Activated CD4-positive, alpha-beta T cell treated with anti-CD3 and anti-CD28 coated beads, Interleukin-2, amount 10 ng/mL, durations not matched to agents 7 days and 5 days (primary cell): ENCODE measurements at places on chromosomes 11 and 22. TPM values are rescaled to one million over a fixed set of nuclear protein-coding genes. Genes with fewer than 3 reads are reported as not detected.

DNA sequence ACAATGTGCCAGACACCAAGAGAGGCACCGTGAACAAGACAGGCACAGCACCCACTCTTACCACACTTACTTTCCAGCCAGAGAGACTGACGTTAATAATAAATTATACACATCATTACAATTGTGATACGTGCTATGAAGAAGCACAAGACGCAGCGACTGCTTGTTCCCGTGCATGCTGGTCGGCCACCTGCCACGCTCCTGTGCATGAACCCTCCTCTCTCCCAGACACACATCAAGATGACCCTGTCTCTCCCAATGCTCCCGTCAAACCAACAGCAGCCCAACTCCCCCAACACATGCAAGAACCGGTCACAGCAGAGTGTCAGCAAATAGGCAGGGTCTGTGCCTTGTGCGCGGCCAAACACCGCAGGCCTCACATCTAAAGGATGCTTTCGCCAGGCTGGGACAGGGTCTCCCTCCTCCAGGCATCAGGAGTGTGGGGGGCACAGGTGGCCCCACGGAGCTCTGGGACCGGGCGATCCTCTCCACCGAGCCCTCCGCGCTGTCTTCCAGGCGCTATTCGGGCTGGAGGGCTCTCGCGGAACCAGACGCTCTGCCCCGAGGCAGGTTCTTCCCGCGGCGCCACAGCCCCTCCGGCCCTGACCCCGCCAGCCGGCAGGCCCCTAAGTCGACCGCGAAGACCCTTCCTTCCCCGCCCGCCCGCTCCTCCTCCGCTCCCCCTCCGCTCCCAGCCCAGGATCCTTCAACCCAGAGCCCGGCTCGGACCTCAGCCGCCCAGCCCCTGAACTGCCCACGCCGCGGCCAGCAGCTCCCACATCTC lies 533 bp downstream of the SERGEF start:
- peak overlapping the region; percentile 98 for H3K27ac ChIP-seq
- peak; percentile 23 for DNase-seq
- H3K4me1 ChIP-seq = peaks cover 33% of the 10 kb centered on the region

DNA sequence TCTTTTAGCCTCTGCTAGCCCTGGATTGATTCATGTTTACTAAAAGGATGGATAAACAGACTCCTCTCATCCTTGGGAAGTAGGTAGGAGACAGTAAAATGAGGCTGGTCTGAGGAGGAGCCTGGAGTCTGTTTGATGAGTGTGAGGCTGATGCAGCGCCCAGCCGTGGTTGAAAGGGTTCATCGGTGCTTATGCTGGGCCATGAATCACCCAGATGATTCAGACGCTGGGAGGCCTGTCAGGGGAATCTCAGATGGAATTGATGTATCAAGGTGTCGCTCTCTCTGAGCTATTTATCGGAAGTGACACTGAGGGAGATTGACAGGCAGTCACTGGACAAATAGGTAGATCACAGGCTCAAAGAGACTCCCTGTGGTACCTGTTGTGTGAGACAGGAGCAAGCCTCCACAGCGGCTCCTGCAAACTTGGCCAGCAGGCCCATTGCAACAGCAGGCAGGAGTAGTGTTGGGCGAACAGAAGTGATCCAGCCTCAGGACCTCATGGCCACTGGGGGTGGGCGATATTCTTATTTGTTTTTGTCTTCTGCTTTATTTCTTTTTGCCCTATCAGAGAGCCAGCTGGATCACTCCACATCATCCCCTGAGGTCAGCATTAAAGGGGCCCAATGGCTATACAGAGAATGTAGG lies 109.9 kb upstream of the CADM1 start:
- H3K27ac ChIP-seq = no peak overlapping the region
- H3K27me3 ChIP-seq = no peaks in the 10 kb centered on the region
- no peaks in the 10 kb centered on the region for H3K36me3 ChIP-seq
- DNase-seq = no peak
- H3K4me1 ChIP-seq = no peaks in the 10 kb centered on the region

DNA sequence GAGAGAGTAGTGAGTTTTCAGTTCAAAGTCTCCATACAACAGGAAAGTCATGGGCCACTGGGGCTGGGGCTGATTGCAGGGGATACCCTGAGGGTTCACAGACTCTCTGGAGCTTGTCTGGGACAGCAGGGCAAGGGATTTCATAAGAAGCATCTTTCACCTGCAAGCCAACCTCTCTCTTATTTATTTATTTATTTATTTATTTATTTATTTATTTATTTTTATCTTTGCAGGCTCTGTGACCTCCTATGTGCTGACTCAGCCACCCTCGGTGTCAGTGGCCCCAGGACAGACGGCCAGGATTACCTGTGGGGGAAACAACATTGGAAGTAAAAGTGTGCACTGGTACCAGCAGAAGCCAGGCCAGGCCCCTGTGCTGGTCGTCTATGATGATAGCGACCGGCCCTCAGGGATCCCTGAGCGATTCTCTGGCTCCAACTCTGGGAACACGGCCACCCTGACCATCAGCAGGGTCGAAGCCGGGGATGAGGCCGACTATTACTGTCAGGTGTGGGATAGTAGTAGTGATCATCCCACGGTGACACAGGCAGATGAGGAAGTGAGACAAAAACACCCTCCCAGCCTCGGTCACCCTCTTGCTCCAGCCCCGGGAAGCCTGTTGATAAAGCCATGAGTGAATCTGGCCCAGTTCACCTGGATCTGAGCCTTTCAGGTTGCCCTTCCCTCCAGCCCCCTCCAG lies 68.4 kb downstream of the GGTLC2 start:
- H3K4me3 ChIP-seq = no peak overlapping the region
- peaks cover 2% of the 10 kb centered on the region for H3K27me3 ChIP-seq
- no peak overlapping the region for H3K27ac ChIP-seq
- peaks cover 4% of the 10 kb centered on the region for H3K4me1 ChIP-seq

MRGPRF gene
- not detected for total RNA-seq

- no peaks in the 10 kb centered on the region for H3K27me3 ChIP-seq
- H3K4me1 ChIP-seq = no peaks in the 10 kb centered on the region
- H3K4me3 ChIP-seq = no peak overlapping the region
- H3K27ac ChIP-seq = no peak overlapping the region
- peaks cover 53% of the 10 kb centered on the region for H3K36me3 ChIP-seq
These were observed 70.1 kb downstream of the C2CD3 start for GRCh38 chr11:74100735-74101134.

GRCh38 chr11:44622721-44623258 lies 57.3 kb downstream of the CD82 start:
- H3K4me3 ChIP-seq = no peak overlapping the region
- peaks cover 18% of the 10 kb centered on the region for H3K4me1 ChIP-seq
- no peak overlapping the region for H3K27ac ChIP-seq
- DNase-seq = peak; percentile 4

DNA sequence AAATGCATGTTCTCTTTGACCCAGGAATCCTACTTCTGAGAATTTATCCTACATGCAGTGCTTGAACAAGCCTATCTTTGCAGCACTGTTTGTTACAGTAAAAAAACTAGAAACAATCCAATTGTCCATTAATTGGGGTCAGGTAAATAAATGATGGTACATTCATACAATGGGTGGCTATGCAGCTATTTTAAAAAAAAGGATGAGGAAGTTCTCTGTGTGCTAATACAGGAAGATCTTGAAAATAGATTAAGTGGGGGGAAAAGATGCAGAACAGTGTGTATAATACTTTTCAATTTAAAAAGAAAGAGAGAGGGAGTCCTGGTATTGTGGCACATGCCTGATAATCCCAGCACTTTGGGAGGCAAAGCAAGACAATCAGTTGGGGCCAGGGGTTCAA lies 9.5 kb upstream of the CREB3L1 start:
- H3K36me3 ChIP-seq = no peaks in the 10 kb centered on the region
- H3K27me3 ChIP-seq = peaks cover 5% of the 10 kb centered on the region
- DNase-seq = no peak

DNA sequence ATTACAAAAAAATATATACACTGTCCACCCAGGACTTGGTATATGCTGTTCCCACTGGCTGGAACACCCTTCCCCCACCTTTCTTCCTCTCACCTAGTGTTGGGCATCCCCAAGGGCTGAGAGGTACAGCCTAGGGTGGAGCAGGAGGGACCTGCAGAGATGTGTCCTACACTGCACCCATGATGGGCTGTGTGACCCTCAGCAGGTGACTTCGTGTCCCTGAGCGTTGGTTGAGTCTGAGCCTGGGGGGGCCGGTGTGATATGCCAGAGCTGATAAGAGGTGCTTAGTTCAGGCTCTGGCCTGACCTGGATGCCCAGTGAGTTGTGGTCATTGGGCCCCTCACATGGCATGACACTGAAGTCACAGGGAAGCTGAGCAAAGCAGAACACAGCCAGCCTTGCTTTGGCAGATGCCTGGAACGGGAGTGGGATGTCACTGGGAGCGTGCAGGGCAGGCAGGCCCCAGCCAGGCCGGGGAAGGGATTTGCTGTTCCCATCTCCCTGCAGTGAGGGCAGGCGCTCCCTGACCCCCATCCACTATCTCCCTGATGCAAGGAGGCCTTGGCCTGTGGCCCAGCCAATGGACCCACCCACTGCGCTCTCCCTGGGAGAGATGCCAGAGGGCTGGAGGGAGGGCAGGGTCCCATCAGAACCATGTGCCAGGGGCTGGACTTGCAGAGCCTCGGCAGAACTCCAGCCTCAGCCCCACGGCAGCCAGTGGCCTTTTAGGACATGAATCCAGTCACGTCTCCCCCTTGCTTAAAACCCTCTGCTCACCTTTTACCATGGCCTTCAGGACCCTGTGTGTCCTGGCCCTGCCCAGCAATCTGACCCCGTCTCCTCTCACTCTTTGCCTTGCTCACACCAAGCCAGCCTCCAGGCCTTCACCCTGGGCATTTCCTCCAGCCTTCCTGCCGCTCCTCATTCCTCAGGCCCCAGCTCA lies 138.9 kb downstream of the MN1 start:
- H3K27me3 ChIP-seq = no peaks in the 10 kb centered on the region
- no peak overlapping the region for H3K4me3 ChIP-seq
- no peaks in the 10 kb centered on the region for H3K36me3 ChIP-seq
- DNase-seq = no peak
- H3K4me1 ChIP-seq = no peaks in the 10 kb centered on the region
- no peak overlapping the region for H3K27ac ChIP-seq
